ENCODE measurements at places on chromosomes 7 and 10. TPM values are rescaled to one million over a fixed set of nuclear protein-coding genes. Genes with fewer than 3 reads are reported as not detected.

Gene DRGX
- not detected for total RNA-seq

DNA sequence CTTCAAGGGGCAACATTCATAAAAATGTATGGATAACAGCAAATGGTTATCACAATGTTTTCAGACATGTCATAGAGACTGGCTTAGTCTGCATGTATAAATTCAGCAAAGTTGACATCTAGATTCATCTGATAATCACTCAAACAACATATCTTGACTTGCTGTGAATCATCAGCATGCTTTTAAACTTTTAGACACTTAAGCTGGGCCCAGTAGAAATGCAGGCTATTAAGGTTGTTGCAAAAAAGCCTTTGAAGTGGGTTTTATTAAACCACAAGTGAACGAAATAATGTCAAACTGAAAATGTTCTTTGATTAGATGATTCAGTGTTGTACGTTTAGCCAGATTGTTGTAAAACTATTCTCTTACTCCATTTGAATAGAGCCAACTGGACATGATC lies 759.6 kb downstream of the NXPH1 start:
- DNase-seq, result no peak

DNA sequence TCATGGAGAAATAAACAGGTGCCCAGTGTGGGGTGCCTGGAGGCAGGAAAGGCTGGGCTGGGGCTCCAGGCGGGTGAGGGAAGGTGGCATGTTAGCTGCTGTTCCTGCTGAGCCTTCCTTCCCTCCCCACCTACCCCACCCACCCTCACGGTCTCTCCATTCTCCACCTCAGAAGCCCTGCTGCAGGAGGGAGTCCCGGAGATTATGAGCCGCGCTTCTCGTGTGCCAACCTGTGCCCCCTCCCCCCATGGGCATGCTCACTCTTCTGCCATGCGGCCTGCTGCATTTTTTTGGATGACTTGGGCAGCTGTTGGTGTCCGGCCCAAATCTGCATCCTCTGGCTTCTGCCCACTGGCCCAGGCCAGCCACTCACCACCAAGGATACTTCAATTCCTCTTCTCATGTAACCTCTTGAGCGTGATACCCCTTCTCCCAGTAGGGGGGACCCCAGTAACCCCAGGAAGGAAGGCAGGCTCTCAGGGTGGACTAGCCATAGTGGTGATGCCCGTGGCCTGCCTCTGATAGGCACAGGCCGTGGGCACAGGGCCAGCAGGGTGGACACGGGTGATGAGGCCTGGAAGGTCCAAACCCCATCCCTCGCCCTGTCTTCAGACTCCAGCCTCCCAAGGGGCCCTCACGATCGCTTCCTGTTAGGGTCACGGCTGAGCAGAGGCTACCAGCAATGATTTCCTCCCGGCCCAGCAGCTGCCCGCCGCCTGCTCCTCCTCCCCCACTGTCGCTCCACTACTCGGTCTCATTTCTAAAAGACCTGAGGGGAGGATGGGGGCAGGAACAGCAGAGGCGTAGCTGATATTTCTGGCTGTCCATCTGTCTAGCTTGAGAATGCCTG lies 27.8 kb downstream of the UNC5B start:
- DNase-seq, result no peak

Gene SLC26A3
- total RNA-seq, result not detected

Gene CALHM2
- total RNA-seq, result 57.6 TPM
